Stimulated activated CD8-positive, alpha-beta memory T cell treated with anti-CD3 and anti-CD28 coated beads, Interleukin-12 subunit alpha, Interleukin-12 subunit beta, amount 100 ng/mL, for 1 hour (primary cell): ENCODE measurements at places on chromosomes 16 and 17.

- no peak for DNase-seq
Observed at GRCh38 chr16:84985079-84986065, 26.0 kb downstream of the ZDHHC7 start.

GRCh38 chr16:61892531-61892930 is 143.7 kb downstream of the CDH8 start:
- no peak for DNase-seq

DNA sequence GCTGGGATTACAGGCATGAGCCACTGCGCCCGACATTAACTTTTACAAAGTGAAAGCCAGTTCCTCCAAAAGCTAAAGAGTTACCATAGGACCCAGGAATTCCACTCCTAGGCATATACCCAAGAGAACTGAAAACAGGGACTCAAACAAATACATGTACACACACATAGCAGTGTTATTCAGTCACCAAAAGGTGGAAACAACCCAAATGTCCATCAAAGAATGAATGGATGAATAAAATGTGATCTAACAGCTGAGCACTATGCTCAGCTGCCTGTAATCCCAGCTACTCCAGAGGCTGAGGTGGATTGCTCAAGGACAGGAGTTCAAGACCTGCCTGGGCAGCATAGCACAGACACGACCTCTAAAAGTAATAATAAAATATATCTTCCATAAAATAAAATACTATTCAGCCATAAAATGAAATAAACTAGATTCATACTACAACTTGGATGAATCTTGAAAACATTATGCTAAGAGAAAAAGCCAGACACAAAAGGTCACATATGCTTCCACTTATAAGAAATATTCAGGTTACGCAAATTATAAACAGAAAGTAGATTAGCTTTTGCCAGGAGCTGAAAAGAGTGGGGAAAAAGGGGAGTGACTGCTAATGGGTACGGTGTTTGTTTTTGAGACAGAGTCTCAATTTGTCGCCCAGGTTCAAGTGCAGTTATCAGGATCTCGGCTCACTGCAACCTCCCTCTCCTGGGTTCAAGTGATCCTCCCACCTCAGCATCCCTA is 9.3 kb upstream of the USP7 start:
- no peak for DNase-seq

DNA sequence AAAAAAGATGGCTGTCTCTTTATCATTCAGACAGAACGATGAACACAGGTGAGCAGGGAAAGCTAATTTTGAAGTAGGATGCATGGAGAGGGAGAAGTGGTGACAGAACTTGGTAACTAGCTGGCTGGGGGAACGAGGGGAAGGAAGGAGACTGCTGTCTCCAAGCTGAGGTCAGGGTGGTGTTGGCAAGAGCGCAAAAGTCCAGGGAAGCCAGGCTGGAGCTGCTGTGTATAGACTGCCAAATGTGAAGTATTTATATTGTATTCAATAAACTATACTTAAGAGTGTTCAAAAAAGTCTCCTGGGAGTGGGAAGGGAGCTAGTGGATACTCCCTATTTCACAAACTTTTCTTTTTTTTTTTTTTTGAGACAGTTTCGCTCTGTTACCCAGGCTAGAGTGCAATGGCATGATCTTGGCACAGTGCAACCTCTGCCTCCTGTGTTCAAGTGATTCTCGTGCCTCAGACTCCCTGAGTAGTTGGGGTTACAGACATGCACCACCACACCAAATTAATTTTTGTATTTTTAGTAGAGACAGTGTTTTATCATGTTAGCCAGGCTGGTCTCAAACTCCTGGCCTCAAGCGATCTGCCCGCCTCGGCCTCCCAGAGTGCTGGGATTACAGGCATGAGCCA is 8.2 kb downstream of the TMEM106A start:
- DNase-seq: no peak

GRCh38 chr17:50466371-50467113 is 2.1 kb downstream of the CHAD start:
- no peak for DNase-seq

DNA sequence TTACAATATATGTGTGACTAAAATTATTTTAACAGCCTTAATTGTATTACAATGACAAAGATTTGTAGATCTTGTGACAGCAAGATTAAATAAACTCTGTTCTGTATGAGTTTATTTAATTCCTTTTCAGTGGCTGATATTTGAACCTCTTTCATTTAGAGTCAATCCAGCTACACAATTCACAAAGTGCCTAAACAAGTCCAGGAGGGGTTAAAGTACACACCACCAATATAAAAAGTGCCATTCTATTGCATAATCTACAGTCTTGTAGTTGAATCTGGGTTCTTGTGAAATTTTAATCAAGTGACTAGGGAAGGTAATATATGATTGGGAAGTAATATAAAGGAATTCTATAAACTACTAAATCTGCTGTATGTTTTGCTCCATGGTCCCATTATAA is 3.9 kb upstream of the NFAT5 start:
- DNase-seq: no peak

DNA sequence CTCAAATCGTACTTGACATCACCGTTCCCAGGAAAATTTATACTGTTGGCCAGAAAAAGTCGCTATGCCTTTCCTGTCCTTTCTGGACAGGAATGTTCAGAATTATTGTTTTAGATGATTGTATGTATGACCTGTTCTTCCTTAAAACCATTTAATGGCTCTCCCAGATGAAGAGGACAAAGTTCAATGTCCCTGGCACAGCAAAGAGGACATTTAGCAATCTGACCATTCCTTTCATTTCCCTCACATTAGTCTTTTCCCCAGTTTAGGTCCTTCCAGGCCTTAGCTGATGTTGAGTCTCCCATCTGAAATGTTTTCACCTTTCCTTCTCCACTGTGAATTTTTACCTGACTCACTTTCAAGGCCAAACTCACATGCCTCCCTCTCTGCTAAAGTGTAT is 938.9 kb downstream of the CDH11 start:
- DNase-seq: no peak

- DNase-seq: no peak
Observed at GRCh38 chr16:17276010-17276530, 194.7 kb downstream of the XYLT1 start.

GRCh38 chr17:69714669-69715068 is 300.2 kb downstream of the MAP2K6 start:
- DNase-seq: no peak

- DNase-seq: no peak
Observed at GRCh38 chr17:2194889-2195335, 108.7 kb downstream of the SMG6 start.

DNA sequence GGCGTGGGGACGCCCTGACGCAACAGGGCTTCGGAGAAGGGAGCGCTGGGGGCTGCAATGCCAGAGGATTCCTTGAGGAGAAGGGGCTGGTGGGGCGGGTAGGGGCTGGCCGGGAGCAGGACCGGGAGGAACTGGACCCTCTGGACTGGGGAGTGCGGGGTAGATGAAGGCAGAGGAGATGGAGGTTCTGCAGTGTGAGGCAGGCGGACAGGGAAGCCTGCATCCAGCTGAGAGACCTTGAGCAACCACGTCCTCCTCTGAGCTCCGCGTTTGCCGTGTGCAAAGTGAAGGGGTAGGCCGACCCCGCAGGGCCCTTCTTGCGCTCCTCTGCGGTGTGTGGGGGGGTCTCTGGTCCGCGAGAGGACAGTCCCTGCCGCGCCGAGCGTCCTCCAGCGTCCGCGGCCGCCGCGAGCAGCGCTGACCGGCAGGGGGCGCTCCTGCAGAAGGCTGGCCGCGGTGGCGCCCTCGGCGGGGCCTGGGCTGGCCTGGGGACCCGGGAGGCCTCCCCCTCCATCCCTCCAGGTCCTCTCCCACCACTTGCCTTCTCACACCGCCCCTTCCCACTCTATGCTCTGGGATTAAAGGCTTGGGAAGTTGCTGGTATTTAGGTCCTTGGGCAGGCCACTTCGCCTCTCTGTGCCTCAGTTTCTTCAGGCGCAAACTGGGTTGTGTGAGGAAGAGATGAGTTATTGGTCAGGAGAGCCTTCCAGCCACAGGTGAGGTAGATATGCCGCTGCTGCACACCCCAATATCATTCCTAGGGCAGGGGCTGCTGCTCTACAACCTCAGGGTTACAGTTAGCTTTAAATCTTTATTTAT is 9.6 kb upstream of the WNT9B start:
- no peak for DNase-seq

DNA sequence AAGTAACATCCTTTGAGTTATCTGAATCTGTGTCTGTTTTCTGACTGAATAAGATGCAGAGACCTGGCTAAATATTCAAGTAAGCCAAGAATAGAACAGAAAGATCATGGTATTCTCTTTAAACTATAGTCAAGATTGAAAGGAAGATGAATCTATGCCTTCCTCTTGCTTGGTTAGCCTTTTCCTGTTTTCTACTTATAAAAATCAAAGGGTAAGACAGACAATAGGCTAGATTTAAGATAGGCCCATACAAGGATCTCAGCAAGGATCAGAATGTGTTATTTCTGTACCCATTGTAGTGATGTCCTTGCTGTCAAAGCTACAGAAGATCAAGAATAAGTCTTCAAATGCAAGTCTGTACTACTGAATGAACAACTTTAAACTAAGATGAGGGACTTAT is 7.0 kb upstream of the CDR2 start:
- no peak for DNase-seq

DNA sequence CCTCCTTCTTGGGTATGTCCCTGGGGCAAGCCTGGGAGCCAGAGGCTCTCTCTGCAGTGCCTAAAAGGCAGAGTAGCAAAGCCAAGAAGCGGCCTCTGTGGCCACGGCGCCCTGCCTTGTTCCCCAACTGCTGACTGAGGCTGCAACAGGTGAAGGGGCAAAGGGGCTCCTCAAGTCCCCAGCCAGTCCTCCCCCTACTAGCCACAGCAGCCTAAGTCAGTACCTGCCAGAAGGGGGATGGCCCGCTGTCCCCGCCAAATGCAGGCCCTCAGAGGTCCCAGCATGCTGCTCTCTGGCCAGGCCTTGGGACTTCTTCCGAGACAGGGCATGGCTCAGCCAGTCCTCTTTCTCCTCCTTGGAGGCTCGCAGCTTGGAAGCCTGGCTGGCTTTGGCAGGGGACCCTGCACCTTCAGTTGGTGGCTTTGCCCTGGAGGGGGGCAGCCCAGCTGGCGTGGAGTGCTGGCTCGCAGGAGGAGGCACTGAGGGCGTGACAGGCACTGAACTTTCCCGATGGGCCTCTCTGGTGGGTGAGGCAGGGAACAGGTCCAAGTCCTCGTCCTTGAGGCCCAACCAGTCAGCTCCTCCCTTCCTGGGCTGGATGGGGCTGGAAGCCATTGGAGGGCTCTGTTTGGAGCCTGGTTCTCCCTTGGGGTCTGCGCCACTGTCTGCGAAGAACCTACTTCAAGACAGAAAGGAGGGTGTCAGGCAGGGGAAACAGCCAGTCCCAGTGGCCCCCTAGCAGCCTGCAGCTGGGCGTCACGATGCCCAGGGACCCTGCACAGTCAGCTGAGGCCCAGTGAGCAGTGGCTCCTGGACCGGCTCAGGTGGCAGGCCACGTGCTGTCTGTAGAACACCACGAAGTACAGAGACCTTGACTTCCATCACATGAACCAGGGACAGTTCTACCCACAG is 17.6 kb downstream of the FBF1 start:
- no peak for DNase-seq

GRCh38 chr17:36004594-36005108 is 3.3 kb upstream of the CCL15 start:
- no peak for DNase-seq

DNA sequence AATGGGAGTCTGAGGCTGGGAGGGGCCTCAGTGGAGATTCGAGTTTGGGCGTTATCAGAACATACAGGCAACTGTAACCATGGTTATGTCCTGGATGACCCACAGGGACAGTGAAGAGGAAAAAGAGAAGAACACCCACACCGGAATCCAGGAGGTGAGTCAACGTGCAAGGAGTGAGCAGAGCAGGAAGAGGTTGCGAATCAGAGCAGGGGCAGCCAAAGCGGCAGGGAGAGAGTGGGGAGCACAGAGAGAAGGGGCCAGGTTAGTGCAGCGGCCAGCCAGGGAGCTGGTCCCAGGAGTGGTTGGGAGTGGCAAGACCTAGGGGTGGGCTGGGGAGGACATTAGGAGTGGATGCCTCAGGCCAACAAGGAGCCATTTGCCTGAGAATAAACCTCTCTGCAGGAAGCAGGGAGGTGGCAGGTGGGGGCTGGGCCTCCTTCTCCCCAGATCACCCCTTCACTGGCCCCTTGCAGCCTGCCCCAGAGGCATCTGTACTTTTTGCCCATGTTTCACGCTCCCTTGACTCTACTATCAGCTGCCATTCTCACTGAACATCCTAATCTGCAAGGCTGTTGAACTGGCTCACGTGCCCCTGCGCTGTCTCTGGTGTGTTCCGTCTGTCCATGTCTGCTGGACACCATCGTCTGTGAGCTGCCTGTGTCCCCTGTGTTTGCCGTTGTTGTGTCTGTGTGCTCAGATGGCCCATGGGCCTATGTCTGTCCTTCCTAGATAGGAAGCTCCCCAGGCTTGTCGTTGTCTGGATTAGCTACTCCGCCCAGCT is 5.1 kb downstream of the KRT13 start:
- DNase-seq: no peak

GRCh38 chr17:50269477-50270434 is 4.5 kb upstream of the TMEM92 start:
- DNase-seq: peak; percentile 15

DNA sequence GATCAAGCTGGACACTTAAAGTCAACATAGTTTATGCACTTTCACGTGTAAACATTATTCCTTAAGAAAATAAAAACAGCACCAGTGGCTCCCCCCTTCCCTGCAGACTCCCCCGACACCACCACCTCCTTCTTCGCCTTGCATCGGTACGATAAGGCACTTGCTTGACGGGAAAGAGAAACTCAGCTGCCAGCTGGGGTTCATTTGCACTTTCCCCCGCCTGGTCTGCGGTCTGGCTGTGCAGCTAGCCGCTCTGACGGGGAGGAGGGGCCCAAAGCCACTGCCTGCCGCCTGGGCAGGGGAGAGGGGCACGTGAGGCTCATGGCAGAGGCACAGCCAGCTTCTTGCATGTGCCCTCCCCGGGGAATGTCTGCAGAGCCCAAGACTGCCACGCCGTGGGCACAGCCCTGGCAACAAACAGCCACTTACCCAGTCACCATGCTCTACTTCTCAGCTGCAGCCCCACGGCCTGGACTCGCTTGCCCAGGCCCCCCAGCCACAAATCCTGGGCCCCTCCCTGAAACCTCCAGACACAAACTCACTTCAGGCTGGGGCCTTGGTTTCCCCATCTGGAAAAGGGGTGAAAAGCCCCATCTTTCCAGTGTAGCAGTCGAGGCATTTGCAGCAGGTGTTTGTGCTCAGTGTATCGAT is 16.5 kb upstream of the PRM1 start:
- peak; percentile 39 for DNase-seq

DNA sequence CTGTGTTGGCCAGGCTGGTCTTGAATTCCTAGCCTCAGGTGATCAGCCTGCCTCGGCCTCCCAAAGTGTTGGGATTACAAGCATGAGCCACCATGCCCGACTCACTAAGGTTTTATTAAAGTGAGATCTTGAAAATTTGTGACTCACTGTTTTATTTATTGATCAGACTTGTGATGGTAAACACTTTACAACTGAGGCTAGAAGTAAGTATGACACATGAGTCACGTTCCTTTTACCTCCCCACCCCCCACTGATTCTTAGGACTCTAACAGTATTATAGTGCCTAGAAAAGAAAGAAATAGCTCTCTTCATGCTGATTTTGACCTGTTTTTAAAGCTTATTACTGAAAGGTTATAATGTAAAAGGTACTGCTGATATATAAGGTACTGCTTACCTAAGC is 160.6 kb downstream of the TANC2 start:
- DNase-seq: no peak

- peak; percentile 58 for DNase-seq
Observed at GRCh38 chr17:38871247-38872015, 1.6 kb downstream of the LASP1 start.

GRCh38 chr16:57479205-57479975 is 6.9 kb downstream of the DOK4 start:
- DNase-seq: no peak
